CD14-positive monocyte (primary cell): ENCODE measurements at places on chromosomes 13 and 19. TPM values are rescaled to one million over a fixed set of nuclear protein-coding genes. Genes with fewer than 3 reads are reported as not detected.

DNA sequence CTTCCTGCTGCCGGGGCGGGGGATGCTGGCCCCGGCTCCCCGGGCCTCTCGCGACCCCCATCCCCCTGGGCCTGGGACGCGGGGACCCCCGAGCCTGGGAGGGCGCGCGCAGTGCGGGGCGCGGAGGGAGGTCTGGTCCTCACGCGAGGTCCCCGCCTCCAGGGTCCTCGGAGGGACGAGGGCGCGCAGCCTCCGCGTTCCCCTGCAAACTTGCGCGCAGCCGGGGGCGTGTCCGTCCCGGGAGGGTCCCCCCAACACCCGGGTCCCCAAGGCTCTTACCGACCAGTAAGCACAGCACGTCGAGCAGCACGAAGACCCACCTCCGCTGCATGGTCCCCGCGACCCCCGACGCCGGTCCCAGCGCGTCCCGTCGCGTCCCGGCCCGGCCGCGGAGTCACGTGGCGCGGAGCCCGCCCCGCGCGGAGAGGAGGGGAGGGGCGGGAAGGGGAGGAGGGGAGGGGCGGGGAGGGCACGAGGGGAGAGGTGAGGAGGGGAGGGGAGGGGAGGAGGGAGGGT is at the start of gene PLPP2:
PLPP2 (minus strand) TSS at position 398 of the 516 bp plus-strand sequence; CDS start at position 331, 67 bp downstream.
- H3K4me3 ChIP-seq: no peak within 1 kb of the TSS
- no peak within 1 kb of the TSS for H3K27ac ChIP-seq
- H3K36me3 ChIP-seq: no peaks in the 10 kb centered on the region
- peaks cover 13% of the 10 kb centered on the region for H3K4me1 ChIP-seq
- no peak for DNase-seq

GRCh38 chr13:93727211-93728141 is 500.9 kb downstream of the GPC6 start:
- no peak for DNase-seq
- no peak overlapping the region for H3K27ac ChIP-seq

- H3K36me3 ChIP-seq: no peaks in the 10 kb centered on the region
- H3K27ac ChIP-seq: no peak overlapping the region
- H3K27me3 ChIP-seq: peaks cover 3% of the 10 kb centered on the region
- H3K4me1 ChIP-seq: no peaks in the 10 kb centered on the region
- no peak for DNase-seq
- H3K4me3 ChIP-seq: no peak overlapping the region
These were observed 431.2 kb downstream of the IRS2 start for GRCh38 chr13:109355166-109355565.

- no peaks in the 10 kb centered on the region for H3K36me3 ChIP-seq
- H3K4me3 ChIP-seq: no peak overlapping the region
- no peak overlapping the region for H3K27ac ChIP-seq
- H3K27me3 ChIP-seq: no peaks in the 10 kb centered on the region
These were observed 65.3 kb downstream of the PEPD start for GRCh38 chr19:33456076-33456844.

- peaks cover 50% of the 10 kb centered on the region for H3K36me3 ChIP-seq
- H3K27me3 ChIP-seq: no peaks in the 10 kb centered on the region
- H3K4me1 ChIP-seq: peaks cover 32% of the 10 kb centered on the region
- H3K4me3 ChIP-seq: peak overlapping the region; percentile 99
These were observed 1.5 kb upstream of the PNPLA6 start for GRCh38 chr19:7533925-7534480.

Gene CCDC169
- polyA plus RNA-seq: 0.03 TPM in 1 of 2 replicates, not detected in the other

Gene C19orf12
- 6.6 and 6.8 TPM in 2 replicates for polyA plus RNA-seq

- peaks cover 38% of the 10 kb centered on the region for H3K27me3 ChIP-seq
- H3K27ac ChIP-seq: no peak overlapping the region
- no peak for DNase-seq
- H3K4me3 ChIP-seq: no peak overlapping the region
- peaks cover 4% of the 10 kb centered on the region for H3K4me1 ChIP-seq
- H3K36me3 ChIP-seq: no peaks in the 10 kb centered on the region
These were observed 29.3 kb downstream of the GSX1 start for GRCh38 chr13:27821566-27821965.

Gene AKT2
- polyA plus RNA-seq: 11.4 TPM

Gene SPACA6
- 2.4 TPM for polyA plus RNA-seq

GRCh38 chr19:11861301-11861700 is 12.8 kb downstream of the ZNF439 start:
- no peaks in the 10 kb centered on the region for H3K4me1 ChIP-seq
- H3K27ac ChIP-seq: no peak overlapping the region
- H3K27me3 ChIP-seq: no peaks in the 10 kb centered on the region

Gene CEBPG
- 7.4 and 18.3 TPM in 2 replicates for polyA plus RNA-seq

Gene CEBPA
- 17.9 TPM for polyA plus RNA-seq

Gene ZNF749
- 3.4 TPM for polyA plus RNA-seq

- H3K4me3 ChIP-seq: no peak overlapping the region
- H3K4me1 ChIP-seq: no peaks in the 10 kb centered on the region
- H3K36me3 ChIP-seq: no peaks in the 10 kb centered on the region
- no peak for DNase-seq
These were observed 270.9 kb downstream of the LMO7 start for GRCh38 chr13:75907044-75907443.

Gene SHANK1
- polyA plus RNA-seq: not detected

- H3K4me3 ChIP-seq: no peak overlapping the region
- DNase-seq: no peak
- no peaks in the 10 kb centered on the region for H3K27me3 ChIP-seq
- H3K4me1 ChIP-seq: no peaks in the 10 kb centered on the region
- no peak overlapping the region for H3K27ac ChIP-seq
- no peaks in the 10 kb centered on the region for H3K36me3 ChIP-seq
These were observed 41.8 kb upstream of the CD177 start for GRCh38 chr19:43311706-43312105.

- no peaks in the 10 kb centered on the region for H3K27me3 ChIP-seq
- H3K4me1 ChIP-seq: no peaks in the 10 kb centered on the region
- DNase-seq: no peak
- no peak overlapping the region for H3K4me3 ChIP-seq
These were observed 16.6 kb downstream of the ATP4B start for GRCh38 chr13:113641426-113641825.

DNA sequence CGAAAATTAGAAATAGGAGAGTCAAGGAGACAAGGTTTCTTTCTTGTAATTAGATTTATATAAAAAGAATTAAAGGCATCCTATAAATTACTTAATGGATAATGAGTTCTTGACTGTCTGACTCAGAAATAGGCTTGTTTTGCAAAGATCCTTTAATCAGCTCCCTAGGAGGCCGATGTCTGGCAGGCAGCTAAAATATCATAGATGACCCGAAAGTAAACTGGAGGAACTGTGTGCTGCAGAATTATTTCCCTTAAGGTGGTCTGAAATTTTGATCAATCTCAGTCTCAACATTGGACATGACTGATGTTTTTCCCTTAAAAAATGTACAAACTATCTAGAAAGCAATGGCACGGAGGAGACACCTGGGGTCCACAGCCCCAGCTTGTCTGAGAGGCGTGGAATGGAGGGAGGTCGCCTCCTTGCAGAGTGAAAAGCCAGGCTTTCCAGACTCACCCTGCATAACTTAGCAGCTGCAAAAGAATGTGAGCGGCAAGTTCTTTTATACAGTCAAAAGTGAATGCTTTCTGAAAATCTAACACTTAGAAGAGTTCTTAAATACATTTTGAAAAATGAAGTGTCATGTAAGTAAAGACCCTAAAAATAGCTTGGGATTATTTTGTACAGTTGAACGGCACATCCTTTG is 44.8 kb downstream of the MBNL2 start:
- H3K4me1 ChIP-seq: no peaks in the 10 kb centered on the region
- no peak overlapping the region for H3K4me3 ChIP-seq
- no peaks in the 10 kb centered on the region for H3K36me3 ChIP-seq
- no peaks in the 10 kb centered on the region for H3K27me3 ChIP-seq

DNA sequence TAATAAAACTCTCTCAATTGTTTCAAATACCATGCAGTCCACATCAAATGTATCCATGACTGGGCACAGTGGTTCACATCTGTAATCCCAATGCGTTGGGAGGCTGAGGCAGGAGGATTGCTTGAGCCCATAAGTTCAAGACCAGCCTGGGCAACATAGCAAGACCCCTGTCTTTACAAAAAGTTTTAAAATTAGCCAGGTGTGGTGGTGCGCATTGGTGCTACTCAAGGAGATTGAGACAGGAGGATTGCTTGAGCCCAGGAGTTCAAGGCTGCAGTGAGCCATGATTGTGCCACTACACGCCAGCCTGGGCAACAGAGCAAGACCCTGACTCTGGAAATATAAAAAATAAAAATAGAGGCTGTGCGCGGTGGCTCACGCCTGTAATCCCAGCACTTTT is 5.0 kb downstream of the CLIP3 start:
- H3K36me3 ChIP-seq: peaks cover 11% of the 10 kb centered on the region
- peaks cover 6% of the 10 kb centered on the region for H3K27me3 ChIP-seq
- no peak overlapping the region for H3K4me3 ChIP-seq
- H3K27ac ChIP-seq: no peak overlapping the region
